ENCODE measurements at places on chromosomes 1 and 21.

DNA sequence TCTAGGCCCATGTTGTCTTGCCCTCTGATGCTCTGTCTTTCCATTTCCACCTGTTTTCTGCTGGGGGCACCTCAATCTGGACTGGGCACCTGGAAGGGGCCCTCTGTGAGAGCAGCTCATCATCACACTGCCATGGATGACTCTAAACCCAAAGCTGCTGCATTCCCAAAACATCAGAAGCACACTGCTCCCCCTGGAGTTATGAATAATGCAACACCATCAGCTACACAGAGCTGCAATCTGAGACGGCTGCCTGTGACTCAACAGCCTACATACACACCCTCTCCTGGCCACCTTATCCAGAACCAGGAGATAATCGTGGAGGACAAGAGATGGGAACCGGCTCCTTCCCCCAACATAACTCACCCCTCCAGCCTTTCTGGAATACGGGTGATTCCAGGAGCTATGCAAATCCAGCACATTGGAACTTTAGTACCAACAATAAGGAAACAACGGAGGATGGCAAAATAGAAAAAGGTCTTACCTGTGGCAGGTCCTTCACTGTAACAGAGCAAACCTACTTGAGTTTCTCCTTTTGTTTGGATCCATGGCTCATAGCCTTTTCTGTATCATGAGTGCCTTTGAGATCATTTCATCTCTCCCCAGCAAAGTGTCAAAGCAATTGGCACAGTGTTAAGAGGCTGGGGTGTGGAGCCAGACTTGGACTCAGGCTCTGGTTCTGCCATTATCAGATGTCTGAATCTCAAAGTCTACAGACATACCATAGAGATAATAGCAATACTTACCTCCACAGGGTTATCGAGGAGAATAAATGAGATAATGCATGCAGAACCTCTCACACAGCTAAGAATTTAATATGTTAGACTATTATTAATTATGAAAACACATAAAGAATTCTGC, 29.3 kb downstream of the AK2 start:
- peak; percentile 51 for DNase-seq

DNA sequence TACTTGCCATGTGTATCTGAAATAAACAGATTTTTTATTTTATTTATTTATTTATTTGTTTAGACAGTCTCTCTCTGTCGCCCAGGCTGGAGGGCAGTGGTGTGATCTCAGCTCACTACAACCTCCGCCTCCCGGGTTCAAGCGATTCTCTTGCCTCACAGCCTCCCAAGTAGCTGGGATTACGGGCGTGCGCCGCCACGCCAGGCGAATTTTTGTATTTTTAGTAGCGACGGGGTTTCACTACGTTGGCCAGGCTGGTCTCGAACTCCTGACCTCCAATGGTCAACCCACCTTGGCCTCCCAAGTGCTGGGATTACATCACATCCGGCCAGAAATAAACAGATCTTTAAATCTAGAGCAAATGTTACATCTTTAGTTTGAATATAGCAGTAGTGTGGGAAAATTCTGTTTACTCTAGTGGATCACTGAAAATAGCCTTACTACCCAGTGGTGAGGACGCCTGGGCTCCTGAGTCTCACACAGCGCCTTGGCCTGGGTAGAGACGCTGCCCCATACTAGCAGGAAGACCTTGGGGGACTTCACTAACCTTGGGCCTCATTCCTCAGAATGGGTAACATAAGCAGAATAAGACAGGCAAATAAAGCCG, 709 bp downstream of the GART start:
- no peak for DNase-seq

DNA sequence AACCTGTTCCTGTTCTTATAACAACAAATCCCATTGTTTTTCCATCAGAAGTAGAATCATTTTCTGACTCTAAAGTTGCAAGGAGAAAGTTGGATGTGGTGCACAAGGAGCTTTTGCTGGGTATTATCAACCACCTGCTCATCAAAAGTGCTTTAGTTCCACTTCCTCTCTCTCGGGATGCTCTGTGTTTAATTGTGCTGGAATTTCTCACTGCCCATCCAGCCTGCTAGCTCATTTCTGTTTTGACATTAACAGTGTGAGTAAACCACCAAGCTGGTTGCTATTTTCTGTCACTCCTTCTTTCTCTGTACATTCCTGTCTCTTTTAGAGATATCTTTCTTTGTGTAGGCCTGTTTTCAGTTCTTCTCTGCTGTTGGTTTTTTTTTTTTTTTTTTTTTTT, 6.0 kb downstream of the KDM4A start:
- DNase-seq = no peak

DNA sequence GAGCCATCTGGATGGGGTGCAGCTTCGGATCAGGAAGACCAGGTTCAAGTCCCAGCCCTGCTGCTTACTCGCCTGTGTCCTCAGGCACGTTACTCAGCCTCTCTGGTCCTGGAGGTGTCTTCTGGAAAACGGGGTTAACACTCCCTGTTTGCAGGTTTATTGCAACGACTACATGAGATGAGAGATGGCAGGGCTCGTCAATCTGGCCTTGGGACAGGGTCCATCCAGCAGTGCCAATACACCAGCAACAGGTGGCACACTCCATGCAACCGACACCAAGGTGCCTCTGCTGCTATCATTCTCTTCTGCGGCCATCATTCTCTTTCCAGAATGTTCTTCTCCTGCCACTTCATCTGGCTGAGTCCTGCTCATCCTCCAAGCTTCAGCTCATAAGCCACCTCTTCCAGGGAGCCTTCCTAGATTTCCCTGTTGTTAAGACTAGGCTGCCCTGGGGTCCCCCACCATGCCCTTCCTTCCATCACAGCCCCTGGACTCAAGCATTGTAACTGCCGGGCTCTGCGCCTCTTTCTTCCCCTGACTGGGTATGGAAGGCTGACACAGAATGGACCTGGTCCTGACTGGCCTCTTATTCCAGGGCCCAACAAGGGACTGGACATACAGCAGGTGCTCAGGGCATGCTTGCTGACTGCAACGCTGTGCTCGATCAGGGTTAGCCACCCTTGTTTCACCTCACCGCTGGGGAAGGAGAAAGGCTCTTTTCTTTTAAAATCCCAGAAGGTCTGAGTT, 87.4 kb downstream of the DMRTB1 start:
- DNase-seq = no peak

DNA sequence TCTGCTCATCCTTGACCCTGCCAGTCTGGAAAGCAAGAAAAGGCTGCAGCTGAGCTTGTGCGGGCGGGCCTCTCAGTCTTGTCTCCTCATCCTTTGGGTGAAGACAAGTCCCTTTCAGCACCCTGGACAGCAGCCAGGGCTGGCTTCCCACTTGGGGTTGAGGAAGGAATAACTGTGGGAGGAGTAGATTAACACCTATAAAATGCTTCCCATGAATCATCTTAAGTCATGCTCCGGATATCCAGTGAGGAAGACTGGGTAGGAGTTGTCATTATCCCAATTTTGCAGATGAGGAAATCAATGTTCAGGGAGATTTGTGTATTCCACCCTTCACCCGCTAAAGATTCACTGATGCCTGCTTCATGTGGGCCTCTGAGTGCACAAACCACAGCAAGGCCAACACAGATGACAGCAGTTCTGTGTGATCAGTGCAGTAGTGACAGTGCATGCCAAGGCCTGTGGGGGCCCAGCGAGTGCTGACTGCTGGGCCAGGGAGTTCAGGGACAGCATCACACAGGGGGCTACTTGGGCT, 20.1 kb upstream of the COL16A1 start:
- no peak for DNase-seq

- no peak for DNase-seq
Measured at GRCh38 chr1:94887106-94887505, 39.8 kb downstream of the CNN3 start.

GRCh38 chr1:169928438-169929209, 34.9 kb upstream of the SCYL3 start:
- peak; percentile 67 for DNase-seq

GRCh38 chr1:112735752-112736151, 20.6 kb upstream of the PPM1J start:
- DNase-seq = no peak

GRCh38 chr1:46488343-46489168, 1.1 kb upstream of the DMBX1 start:
- DNase-seq = no peak

- DNase-seq = peak; percentile 16
Measured at GRCh38 chr21:14943616-14944015, 121.2 kb downstream of the NRIP1 start.

DNA sequence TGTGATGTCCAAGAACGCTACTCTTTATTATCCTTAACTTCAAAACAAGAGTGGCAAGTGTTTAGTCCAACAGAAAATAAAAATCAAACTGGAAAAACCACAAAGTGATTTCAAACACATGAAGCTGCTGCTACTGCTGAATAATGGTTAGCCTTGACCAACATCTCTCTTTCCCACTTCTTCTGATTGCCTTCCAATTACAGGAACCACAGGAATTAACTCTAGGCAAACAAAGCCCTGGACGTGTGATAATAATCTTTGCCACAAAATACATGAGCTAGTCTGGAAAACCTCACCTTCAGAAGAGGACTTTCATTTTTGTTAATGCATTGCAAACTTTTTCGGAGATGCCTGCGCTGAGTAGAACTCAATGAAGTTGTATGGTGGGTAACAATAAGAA, 48.6 kb upstream of the COL11A1 start:
- DNase-seq = no peak

- no peak for DNase-seq
Measured at GRCh38 chr1:1434824-1435105, 725 bp upstream of the VWA1 start.

DNA sequence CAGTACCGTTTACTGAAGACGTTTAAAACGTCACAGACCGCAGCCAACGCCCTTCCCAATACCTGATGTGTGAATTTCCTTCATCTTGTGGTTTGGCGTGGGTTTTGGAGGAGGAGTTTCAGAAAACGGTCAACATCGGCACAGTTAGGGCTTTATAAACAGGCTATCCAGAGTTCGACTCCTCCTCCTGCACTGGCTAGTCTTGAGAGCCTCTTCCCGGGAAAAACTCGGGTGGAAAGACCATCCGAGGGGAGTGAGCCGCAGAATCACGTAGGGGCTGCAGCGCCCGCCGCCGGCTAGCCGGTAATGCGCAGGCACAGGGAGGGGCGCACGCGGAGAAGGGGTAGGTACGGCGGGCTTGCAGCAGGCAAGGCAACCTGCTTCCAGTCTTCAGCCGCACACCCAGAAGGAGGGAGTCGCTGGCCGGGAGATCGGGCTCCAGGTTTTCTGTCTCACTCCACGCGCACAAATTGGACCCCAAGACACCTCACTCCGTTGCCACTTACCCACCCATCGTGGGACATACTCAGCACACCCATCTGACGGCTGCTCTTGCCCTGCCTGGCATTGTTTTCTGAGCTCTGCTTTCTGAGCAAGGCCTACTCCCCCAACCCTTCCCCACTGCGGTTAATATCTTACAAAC, 25.4 kb downstream of the SLC19A2 start:
- no peak for DNase-seq

- DNase-seq = no peak
Measured at GRCh38 chr1:40256401-40257084, 1.5 kb upstream of the ZMPSTE24 start.

GRCh38 chr1:16618719-16619118, 5.4 kb upstream of the NBPF1 start:
- DNase-seq = no peak

DNA sequence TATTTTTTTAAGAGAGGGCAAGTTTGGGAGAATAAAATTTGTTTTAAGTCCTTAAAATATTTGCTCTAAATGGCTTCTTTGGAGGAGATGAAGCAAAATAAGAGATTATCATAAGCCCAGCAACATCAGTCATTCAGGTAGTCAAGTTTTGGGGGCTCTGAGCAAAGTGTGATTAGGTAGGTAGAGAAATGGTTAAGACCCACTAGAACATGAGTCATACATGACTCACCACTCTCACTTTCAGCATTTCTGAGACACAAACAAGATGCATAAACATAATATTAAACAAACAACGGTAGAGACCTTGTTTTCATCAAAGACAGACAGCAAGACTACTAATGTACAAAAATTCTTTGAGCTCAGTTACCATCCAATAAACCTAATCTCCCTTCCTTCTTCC, 272.2 kb downstream of the LMO4 start:
- DNase-seq = no peak
